C1 segment of cervical spinal cord (tissue), 14 donors: ENCODE measurements at places on chromosomes 4 and X.

GRCh38 chrX:138150709-138151108 lies 560.8 kb downstream of the FGF13 start:
- no peak for DNase-seq

DNA sequence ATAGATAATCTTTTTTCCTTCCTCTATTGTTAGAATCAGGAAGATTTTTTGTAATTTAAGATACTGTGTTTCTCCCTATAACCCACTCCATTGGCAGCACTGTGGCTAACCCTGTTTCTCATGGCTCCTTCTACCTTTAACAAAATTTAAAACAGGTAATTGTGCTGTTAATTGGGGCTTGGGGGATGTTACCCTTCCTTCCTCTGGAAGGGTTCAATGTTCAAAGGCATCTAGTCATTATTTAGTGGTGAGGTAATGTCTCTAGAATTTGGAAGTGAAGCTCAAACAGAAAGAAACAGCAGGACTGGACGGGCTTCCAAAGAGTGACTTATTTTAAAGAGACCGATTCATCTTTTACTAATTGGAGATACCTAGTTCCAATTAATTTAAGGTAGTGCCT lies 166.4 kb downstream of the TRIML1 start:
- DNase-seq = no peak

GRCh38 chr4:7183161-7183560 lies 9.2 kb upstream of the SORCS2 start:
- DNase-seq = no peak

- no peak for DNase-seq
Measured at GRCh38 chrX:67289055-67289499, 254.7 kb upstream of the AR start.

- DNase-seq = no peak
Measured at GRCh38 chr4:22780797-22781196, 88.1 kb downstream of the GBA3 start.

GRCh38 chr4:84394386-84394785 lies 104.7 kb downstream of the NKX6-1 start:
- no peak for DNase-seq

- no peak for DNase-seq
Measured at GRCh38 chrX:13043938-13044337, 482 bp downstream of the FAM9C start.

DNA sequence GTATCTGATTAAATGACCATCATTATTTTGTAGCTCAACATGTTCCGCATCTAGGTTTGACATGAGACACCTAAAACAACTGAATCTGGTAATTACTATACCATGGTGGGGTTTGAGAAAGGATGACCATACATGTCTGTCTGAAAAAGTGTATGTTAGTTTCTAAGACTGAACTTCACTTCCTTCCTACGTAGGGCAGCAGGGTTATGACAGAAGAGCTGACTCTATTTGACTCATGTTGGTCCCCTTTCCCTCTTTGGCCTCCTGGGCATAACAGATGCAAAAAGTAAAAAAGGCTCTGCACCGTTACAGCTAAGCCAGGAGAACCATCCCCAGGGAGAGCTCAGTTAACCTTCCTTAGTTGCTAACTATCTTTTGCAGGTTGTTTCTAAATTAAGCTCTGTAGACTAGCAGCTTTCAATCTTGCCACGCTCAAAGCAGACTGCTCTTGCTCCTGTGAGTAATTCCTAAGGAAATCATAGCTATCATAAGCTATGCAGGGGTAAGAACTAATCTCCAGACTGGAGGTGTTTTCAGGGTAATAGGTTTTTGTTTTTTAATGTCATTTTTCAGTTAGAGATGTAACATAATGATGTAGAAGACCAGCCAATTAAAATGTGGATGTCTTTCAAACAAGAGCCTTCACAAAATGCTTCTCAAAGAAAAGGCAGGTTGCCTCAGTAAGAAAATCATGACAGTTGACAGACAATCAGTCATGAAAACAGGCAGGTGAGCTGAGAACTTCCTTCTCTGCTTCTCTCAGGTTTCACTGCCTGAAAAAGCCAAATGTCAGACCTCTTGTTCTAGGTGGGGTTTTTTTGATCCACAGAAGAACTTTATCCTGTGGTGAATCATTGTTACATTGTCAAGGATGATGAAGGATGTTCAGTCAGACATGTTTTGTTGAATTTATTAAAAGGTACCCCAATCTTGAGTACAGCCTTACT lies 66.9 kb upstream of the DAPP1 start:
- no peak for DNase-seq

GRCh38 chr4:52959541-52959940 lies 97.4 kb downstream of the RASL11B start:
- no peak for DNase-seq

DNA sequence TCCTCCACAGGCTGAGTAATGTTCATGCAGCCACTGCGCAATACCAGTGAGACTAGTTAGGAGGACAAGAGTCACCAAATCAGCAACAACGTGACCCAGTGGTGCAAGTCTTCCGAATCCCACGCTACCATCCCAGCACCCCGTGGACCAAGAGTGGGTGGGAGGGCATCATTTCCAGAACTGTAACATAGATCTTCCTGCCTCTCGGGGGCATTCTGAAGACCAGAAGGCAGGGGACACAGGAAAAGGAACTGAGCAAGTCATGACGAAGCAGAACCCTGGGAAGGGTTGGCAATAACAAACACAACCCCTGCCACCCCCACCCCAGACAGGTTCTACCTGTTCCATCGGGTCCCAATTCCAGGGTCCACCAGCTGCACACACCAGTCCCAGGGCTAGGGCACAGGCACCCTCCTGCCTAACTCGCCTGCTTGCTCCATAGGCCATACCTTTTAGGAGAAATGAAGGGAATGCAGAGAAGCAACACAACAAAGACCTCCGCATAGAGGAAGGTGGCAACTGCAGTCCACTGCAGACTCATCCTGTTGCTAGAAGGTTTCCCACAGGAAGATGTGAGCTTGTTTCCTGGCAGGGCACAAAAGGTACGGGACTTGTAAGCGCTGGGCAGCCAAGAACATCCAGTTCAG lies 1.4 kb downstream of the BCAP31 start:
- DNase-seq = no peak

DNA sequence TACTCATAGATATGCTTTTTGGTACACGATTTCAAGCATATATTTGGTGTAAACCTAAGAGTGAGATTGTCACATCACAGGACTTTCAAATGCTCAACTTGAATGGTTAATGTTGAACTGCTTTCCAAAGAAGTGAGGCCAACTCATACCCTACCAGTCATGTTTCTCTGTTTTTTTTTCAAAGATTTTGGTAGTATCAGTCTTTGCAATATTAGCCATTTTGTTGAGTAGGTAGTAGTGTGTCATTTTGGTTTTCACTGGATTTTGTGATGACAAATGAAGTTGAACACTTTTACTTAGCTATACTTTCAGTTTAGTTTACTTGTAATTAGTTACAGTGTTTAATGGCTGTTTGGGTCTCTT lies 12.5 kb upstream of the HS3ST1 start:
- no peak for DNase-seq

- DNase-seq = no peak
Measured at GRCh38 chr4:123649645-123650391, 253.2 kb downstream of the SPRY1 start.

DNA sequence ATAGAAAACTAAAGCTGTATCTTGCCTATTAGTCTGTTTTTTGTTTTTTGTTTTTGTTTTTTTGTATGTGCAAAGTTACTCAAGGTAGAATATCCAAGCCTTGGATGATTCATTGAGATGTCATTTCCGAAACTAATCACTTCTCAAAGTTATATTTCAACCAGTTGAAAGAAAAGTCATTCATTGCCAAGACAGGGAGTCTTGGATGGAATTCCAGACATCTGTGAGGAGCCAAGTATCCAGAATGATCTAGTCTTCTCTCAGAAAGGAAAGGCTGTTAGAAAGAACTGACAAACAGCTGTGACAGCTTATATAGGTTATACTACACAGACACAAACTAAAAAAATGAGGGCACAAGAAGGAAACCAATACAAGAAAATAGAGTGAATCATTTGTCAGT lies 141.1 kb upstream of the NDST3 start:
- no peak for DNase-seq

GRCh38 chrX:258291-259040 lies 22.7 kb upstream of the PLCXD1 start:
- no peak for DNase-seq

DNA sequence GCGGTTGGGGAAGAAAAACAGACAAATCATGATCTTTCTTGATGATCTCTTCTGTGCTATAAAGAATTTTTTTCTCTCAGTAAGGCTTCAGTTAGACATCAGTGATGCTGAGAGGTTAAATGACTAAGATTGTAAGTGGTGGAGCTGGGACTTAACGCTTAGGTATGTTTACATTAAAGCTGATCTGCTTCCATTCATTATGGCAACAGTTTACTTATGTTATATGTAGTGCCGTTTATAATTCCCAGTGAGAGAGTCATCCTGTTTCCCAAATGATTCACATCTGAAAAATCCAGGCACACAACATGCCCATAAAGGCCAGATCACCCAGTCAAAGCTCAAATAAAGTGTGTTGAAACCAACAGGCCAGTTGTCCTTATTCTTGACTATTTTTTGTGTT lies 50.1 kb downstream of the CENPVL3 start:
- no peak for DNase-seq

DNA sequence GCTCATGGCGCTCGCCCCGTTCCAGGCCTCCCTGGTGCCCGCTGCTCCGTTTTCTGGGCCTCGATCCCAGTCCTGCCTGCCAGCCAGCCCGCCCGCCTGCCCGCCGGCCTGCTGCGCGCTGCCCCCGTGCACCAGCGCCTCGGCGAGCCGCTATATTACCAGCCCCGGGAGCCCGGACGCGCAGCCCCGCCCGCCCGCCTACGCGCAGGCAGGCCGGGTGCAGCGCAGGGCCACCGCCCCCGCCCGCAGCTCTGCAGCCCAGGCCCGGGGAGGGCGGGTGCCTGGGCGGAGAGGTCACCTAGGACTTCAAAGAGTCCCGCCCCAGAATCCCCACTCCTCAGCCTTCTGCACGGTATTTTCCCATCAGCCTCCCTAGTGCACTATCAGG lies at the start of gene MAOB:
MAOB (minus strand) TSS at position 157 of the 388 bp plus-strand sequence; CDS start at position 6, 151 bp downstream.
- DNase-seq = no peak

GRCh38 chr4:73087871-73088270 lies 18.4 kb upstream of the COX18 start:
- DNase-seq = no peak

DNA sequence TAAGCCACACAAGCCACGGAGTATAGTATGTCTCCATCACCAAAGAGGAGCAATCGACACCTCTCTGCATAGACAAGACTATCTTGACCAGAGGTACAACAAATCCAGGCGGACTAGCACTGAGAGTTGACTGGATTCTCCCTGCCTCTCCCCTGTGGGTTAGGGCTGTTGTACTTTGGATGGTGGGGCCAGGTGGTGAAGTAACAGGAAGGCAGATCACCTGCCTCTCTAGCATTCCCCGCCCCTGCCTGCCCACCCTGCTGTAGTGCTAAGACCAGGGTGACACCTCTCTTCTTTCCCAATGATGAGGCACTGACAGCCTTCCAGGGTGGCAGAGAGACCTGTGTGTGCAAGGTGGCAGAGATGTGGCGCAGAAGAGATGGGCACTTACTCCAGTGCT lies 47.5 kb upstream of the TRIM2 start:
- no peak for DNase-seq

DNA sequence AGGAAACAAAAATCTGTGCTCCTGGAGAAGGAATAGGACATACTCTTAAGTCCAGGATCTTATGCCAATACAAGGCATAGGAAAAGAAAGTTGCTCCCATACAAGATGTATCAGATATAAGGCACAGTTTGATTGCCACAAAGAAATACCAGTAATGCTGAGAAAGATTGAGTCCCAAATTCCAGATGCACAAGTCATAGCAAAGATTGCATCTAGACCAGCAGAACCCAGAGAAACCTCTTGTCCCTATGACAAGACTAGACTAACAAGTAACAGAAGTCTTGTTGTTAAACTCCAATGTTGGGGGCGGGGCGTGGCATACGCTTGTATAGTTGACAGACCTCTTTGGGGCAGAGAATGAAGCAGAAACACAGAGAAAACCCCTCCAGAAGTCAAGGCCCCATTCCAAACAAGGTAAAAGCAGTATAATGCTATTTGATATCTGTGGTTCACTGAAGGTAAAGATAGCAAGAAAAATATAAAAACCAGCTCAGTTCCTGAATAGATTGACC lies 671.5 kb upstream of the GRIA3 start:
- DNase-seq = no peak

- no peak for DNase-seq
Measured at GRCh38 chr4:107279733-107280132, 243.6 kb upstream of the DKK2 start.

GRCh38 chr4:139645458-139645857 lies 20.2 kb upstream of the MGST2 start:
- no peak for DNase-seq

GRCh38 chr4:1359144-1359501 lies 12.1 kb downstream of the UVSSA start:
- no peak for DNase-seq

- DNase-seq = no peak
Measured at GRCh38 chr4:125303058-125303457, 11.7 kb upstream of the FAT4 start.

- no peak for DNase-seq
Measured at GRCh38 chr4:180598281-180598680, 1644.9 kb upstream of the TENM3 start.

DNA sequence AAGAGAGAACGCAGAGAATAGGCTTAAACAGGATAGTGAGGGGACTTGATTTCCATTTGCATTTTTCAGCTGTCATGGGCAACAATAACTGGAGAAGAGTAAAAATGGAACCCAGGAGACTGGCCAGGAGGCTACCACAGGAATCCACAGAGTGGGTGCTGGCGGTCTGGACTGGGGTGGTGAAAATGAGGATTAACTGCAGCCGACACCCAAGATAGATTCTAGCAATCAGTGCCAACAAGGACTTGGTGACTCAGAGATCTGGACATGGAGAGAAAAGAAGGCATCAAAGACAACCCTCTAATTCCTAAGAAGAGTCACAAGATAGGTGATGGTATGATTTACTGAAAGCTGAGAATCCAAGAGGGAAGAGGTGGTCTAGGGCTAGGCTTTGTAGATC lies 102.8 kb downstream of the ATP8A1 start:
- no peak for DNase-seq

DNA sequence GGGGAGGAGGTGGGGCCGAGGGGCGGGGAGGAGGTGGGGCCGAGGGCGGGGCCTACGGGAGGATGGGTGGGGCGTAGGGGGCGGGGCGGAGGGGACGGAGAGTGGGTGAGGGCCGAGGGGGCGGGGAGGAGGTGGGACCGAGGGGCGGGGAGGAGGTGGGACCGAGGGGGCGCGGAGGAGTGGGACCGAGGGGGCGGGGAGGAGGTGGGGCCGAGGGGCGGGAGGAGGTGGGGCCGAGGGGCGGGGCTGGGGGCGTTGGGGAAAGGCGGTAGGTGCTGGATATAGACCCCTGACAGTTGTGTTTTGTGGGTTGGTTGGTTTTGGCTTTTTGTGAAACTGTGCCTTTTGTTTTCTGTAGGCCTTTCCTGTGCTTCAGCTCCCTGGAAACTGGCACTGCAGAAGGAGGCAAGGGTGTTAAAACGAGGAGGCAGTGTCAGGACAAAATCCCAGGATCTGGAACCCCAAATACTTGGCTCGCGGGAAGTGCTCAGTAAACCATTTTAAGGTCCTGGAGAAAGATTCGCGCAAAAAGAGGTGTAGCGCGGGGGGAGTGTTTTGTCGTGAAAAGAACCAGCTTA lies 580 bp upstream of the MMGT1 start:
- peak; percentile 26 for DNase-seq

GRCh38 chr4:34628471-34628870 lies 1615.8 kb downstream of the ARAP2 start:
- no peak for DNase-seq
